Right lobe of liver (tissue), 6 donors: ENCODE measurements at places on chromosomes 12 and 14.

DNA sequence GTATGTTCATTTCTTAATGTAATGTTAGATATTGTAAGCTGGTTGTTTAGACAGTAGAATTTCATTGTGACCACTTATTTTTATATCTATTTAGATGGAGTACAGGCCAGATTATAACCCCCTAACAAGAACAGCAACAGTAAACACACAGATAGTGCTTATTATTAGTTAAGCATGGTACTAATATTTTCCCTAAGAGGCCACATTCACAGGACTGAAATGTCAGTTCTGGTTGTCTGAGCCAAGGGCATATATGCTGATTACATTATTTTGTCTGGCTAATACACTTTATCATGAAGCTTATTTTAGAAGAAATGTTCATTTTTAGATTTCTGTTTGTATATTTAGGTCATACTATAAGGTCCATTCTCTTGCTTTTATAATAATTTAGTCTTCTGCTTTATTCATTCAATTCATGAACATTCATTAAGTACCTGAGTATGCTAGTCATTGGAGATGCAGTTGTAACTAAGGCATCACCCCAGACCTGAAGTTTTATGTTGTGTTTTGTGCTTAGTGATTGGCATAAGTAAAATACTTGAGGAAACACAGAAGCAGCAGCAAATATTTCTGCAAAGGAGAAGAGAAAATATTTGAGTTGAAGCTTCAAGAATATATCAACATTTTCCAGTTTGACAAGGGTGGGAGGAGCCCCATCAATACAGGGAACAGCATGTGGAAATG, 413.7 kb downstream of the RAD51B start:
- no peak for DNase-seq

DNA sequence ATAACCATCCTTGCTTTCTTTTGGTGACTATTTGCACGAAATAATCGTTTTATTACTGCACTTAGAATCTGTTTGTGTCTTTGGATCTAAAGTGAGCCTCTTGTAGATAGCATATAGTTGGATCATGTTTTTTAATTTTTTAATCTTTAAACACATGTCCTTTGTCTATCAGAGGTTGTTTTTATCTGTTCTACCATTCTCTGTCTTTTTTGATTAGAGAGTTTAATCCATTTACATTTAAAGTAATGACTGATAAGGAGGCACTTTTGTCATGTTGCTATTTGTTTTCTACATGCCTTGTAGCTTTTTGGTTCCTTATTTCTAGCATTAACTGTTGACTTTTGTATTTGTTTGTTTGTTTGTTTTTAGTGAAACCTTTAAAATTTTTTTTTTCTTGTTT, 506.2 kb upstream of the RGS6 start:
- DNase-seq, result no peak

GRCh38 chr14:57408037-57408436, 17.7 kb downstream of the NAA30 start:
- DNase-seq, result no peak

DNA sequence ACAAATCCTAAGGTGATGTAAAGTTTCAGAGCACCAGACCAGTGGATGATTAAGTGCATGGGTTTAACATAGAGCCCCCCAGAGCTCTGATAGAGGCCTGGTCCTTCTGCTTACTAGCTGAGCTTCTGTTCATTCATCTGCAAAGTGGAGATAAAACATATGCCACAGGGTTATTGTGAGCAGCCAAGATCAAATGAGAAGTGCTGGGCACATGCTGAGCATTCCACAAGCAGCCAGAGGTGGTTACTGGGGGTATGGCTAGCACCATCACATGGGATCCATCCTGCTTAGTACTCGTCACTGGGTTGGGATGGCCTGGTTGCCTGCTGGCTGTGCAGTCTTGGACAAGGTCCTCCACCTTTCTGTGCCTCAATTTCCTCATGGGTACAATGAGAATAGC, 18.0 kb upstream of the SMUG1 start:
- DNase-seq, result no peak

DNA sequence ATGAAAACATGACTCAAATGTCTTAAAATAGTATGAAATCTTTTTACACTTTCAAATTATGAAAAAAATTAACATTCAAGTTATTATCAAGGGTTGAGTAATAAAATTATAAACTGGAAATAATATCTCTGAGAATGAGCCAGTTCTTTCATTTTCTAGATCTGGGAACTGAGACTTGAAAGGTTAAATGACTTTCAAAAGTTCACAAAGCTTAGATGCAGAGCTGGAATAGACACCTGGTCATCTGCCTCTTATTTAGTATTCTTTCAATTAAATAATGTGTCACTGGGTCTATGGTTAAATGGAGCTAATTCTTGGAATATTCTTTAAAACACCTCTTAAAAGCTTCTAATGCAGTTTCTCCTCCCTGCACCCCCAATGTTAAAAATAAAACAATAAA, 86.6 kb downstream of the CDK17 start:
- no peak for DNase-seq
